ENCODE measurements at places on chromosomes 2 and 18. TPM values are rescaled to one million over a fixed set of nuclear protein-coding genes. Genes with fewer than 3 reads are reported as not detected.
A peak's percentile ranks its signal among the peaks of the same experiment; 100 is the strongest.

GRCh38 chr2:128473175-128474035 is 154.7 kb upstream of the HS6ST1 start:
- no peaks in the 10 kb centered on the region for H3K36me3 ChIP-seq
- no peaks in the 10 kb centered on the region for H3K4me1 ChIP-seq
- peaks cover 3% of the 10 kb centered on the region for H3K27me3 ChIP-seq
- H3K4me3 ChIP-seq: no peak overlapping the region

- no peak for DNase-seq
- H3K27me3 ChIP-seq: no peaks in the 10 kb centered on the region
- H3K4me3 ChIP-seq: no peak overlapping the region
- H3K4me1 ChIP-seq: no peaks in the 10 kb centered on the region
Measured at GRCh38 chr2:210429403-210430137, 47.0 kb downstream of the LANCL1 start.

GRCh38 chr2:184646177-184646576 is 47.8 kb downstream of the ZNF804A start:
- DNase-seq: no peak
- H3K27ac ChIP-seq: no peak overlapping the region
- H3K4me1 ChIP-seq: no peaks in the 10 kb centered on the region
- H3K27me3 ChIP-seq: no peaks in the 10 kb centered on the region
- H3K36me3 ChIP-seq: no peaks in the 10 kb centered on the region

DNA sequence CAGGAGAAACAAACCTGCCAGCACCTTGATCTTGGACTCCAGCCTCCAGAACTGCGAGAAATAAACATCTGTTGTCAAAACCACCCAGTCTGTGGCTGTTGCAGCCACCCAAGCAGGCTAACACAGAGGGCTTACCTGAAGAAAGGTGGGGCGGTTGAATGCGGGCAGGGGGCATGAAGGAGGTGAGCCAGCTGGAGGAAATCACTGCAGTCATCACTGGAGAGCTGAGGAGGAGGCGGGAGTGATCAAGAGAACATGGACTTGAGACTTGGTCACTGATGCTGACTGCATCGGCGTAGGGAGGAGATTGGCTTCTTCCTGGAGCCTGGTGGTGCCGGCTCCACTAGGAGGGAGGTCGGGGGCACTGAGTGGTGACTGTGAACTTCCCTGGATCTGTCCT is 14.6 kb upstream of the ARMC9 start:
- no peak overlapping the region for H3K4me3 ChIP-seq
- no peak for DNase-seq
- H3K27ac ChIP-seq: no peak overlapping the region
- no peaks in the 10 kb centered on the region for H3K36me3 ChIP-seq
- H3K27me3 ChIP-seq: no peaks in the 10 kb centered on the region

GRCh38 chr2:229675569-229675968 is 38.8 kb downstream of the DNER start:
- no peak overlapping the region for H3K4me3 ChIP-seq
- no peaks in the 10 kb centered on the region for H3K4me1 ChIP-seq
- H3K27ac ChIP-seq: no peak overlapping the region
- no peak for DNase-seq
- peaks cover 65% of the 10 kb centered on the region for H3K27me3 ChIP-seq
- H3K36me3 ChIP-seq: no peaks in the 10 kb centered on the region

- peaks cover 32% of the 10 kb centered on the region for H3K4me1 ChIP-seq
- H3K36me3 ChIP-seq: no peaks in the 10 kb centered on the region
- no peaks in the 10 kb centered on the region for H3K27me3 ChIP-seq
- no peak for DNase-seq
- peak overlapping the region; percentile 81 for H3K27ac ChIP-seq
- H3K4me3 ChIP-seq: peak overlapping the region; percentile 73
Measured at GRCh38 chr2:113888641-113889470, 1.0 kb upstream of the ACTR3 start.

- no peak for DNase-seq
- H3K4me1 ChIP-seq: no peaks in the 10 kb centered on the region
- H3K27ac ChIP-seq: no peak overlapping the region
- H3K27me3 ChIP-seq: peaks cover 7% of the 10 kb centered on the region
Measured at GRCh38 chr2:66364495-66365333, 70.2 kb upstream of the MEIS1 start.

GRCh38 chr2:103785432-103785831 is 1023.6 kb downstream of the TMEM182 start:
- no peaks in the 10 kb centered on the region for H3K27me3 ChIP-seq
- no peak overlapping the region for H3K4me3 ChIP-seq
- no peak for DNase-seq
- H3K27ac ChIP-seq: no peak overlapping the region
- H3K4me1 ChIP-seq: no peaks in the 10 kb centered on the region

DNA sequence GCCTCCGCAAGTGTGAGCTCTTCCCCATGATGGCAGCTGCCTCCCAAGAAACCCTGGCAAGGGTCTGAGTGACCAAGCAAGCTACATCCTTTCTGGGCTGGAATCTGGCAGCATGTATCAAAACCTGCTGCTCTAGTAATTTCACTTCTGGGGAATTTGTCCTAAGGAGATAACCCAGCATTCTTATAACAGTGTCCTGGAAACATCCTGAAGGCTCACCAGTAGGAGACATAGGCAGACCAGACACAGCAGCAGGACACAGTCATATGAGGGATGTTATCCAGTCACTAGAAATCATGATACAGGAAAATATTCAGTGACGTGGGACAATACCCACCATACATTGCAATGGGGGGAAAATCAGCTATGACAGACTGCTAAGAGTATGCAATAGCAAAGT is 64.5 kb downstream of the CRACDL start:
- H3K36me3 ChIP-seq: no peaks in the 10 kb centered on the region
- no peak overlapping the region for H3K4me3 ChIP-seq
- DNase-seq: no peak
- H3K27ac ChIP-seq: no peak overlapping the region
- H3K4me1 ChIP-seq: no peaks in the 10 kb centered on the region
- H3K27me3 ChIP-seq: no peaks in the 10 kb centered on the region

GRCh38 chr2:125961739-125962138 is 694.2 kb upstream of the GYPC start:
- H3K27me3 ChIP-seq: no peaks in the 10 kb centered on the region
- H3K36me3 ChIP-seq: no peaks in the 10 kb centered on the region
- no peaks in the 10 kb centered on the region for H3K4me1 ChIP-seq
- no peak for DNase-seq
- H3K4me3 ChIP-seq: no peak overlapping the region
- no peak overlapping the region for H3K27ac ChIP-seq

DNA sequence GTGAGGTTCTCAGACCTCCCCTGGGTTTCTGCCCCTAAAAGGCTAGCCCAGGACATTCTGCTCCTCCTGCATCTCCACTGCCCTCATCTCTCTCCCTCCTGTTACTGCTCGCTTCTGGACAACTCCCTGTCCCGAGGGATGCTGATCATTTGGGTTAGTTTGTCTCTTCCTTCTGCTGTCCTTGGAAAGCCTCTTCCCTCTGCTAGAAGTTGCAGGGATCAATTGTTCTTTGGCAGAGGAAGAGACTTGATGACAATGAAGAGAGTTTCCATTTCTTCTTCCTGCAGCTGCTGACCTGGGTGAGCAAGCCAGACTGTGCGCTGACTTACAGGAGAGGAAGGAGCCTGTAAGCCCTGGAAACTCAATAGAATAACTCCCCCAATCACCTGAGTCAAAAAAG is 68.9 kb downstream of the RDH14 start:
- DNase-seq: no peak
- H3K27ac ChIP-seq: no peak overlapping the region
- H3K36me3 ChIP-seq: no peaks in the 10 kb centered on the region
- peaks cover 42% of the 10 kb centered on the region for H3K27me3 ChIP-seq

DNA sequence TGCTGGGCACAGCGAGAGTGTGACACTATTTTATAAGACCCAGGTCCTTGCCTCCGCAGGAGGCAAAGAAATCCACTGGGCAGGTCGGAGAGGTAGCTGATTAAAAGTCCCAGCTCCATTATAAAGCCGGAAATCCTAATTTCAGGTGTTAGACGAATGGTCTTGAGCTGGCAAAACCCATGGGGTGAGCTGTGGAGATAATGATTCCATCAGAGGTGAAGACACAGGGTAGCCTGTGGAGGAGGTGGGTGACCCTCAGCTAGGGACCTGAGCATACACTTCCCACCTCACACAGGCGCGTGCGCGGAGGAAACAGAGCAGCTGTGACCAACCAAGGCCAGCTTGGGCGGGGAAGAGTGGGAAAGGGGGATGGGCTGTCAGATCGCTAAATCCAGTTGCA is 201.7 kb upstream of the CXCR4 start:
- H3K27ac ChIP-seq: no peak overlapping the region
- H3K36me3 ChIP-seq: no peaks in the 10 kb centered on the region
- no peak overlapping the region for H3K4me3 ChIP-seq
- no peaks in the 10 kb centered on the region for H3K4me1 ChIP-seq
- no peak for DNase-seq

DNA sequence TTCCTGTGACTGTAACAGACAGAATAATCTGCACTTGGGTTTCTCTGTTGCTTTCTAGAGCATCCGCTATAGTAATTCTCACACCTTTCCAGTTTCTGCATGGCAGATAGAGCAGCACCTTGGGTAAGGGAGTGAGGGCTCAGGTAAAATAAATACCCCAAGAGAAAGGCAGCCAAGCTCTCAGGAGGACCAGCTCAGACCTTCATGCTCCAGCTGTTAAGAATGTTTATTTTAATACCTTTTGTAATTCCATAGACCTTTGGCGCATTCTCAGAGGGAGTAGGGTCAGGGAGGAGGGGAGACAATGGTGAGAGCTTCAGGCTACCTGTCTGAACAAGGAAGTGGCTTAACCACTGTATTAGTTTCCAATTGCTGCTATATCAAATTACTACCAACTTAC is 16.2 kb upstream of the TMEM178A start:
- H3K27me3 ChIP-seq: no peaks in the 10 kb centered on the region
- H3K4me1 ChIP-seq: no peaks in the 10 kb centered on the region
- H3K4me3 ChIP-seq: no peak overlapping the region
- no peaks in the 10 kb centered on the region for H3K36me3 ChIP-seq
- H3K27ac ChIP-seq: no peak overlapping the region
- no peak for DNase-seq

GRCh38 chr2:146477383-146477782 is 1367.4 kb upstream of the ACVR2A start:
- no peak overlapping the region for H3K27ac ChIP-seq
- H3K4me1 ChIP-seq: no peaks in the 10 kb centered on the region
- DNase-seq: no peak
- no peaks in the 10 kb centered on the region for H3K27me3 ChIP-seq

- no peak for DNase-seq
- H3K4me3 ChIP-seq: no peak overlapping the region
- H3K27ac ChIP-seq: no peak overlapping the region
- no peaks in the 10 kb centered on the region for H3K27me3 ChIP-seq
- H3K36me3 ChIP-seq: no peaks in the 10 kb centered on the region
Measured at GRCh38 chr2:32061430-32061829, 1.9 kb upstream of the SPAST start.

DNA sequence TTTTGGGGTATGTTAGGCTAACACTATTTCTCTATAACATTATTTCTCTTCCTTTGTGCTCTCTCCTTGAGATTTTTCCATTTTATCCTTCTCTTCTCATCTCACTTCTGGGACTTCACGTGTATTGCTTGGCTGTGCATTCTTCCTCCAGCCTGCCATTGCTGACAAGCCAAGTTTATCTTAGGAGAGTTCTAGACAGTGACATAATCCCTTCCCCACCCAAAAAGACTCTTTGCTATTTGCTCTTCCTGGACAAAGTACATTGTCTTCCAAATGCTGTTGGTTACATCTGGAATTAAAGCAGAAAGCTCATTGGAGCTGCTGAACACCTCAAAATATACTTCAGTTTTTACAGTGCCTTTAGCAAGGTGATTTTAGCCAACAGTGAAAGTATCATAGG is 8.9 kb downstream of the TSPYL6 start:
- no peak for DNase-seq
- H3K4me3 ChIP-seq: no peak overlapping the region
- H3K27me3 ChIP-seq: no peaks in the 10 kb centered on the region
- no peaks in the 10 kb centered on the region for H3K4me1 ChIP-seq
- H3K36me3 ChIP-seq: no peaks in the 10 kb centered on the region

Gene BMP10
- not detected for total RNA-seq

Gene SNX17
- 90.5 TPM for total RNA-seq

Gene SERPINB3
- not detected for total RNA-seq

Gene NCOA1
- total RNA-seq: 10.4 TPM

Gene IL1R1
- 5.3 TPM for total RNA-seq

Gene CYRIA
- 0.44 TPM for total RNA-seq

Gene RFTN2
- total RNA-seq: not detected

Gene GDF7
- total RNA-seq: 0.02 TPM

Gene KATNAL2
- 2.0 TPM for total RNA-seq

Gene SLC9A2
- total RNA-seq: 1.4 TPM
